Left cardiac atrium (tissue), 4 donors: ENCODE measurements at places on chromosomes 13 and 19. TPM values are rescaled to one million over a fixed set of nuclear protein-coding genes. Genes with fewer than 3 reads are reported as not detected.

DNA sequence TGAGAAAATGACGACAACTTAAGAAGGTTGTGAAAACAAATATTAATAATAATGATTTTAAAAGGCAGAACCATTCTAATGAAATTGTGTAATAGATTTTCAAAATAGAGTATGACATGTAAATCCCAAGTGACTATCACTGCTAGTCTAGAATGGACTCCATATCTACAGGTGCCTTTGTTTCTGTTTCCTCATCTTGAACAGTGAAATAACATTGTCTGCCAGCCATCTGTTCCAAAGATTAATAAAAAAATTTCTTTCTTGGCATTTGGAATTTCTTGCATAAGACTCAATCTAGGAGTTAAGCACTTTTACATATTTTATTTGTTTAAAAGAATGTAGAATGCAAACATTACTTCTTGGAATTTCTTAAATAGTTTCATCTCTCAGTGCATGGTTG, 520.1 kb upstream of the ARGLU1 start:
- no peak for DNase-seq

Gene ADGRL1
- total RNA-seq = 26.1 TPM

DNA sequence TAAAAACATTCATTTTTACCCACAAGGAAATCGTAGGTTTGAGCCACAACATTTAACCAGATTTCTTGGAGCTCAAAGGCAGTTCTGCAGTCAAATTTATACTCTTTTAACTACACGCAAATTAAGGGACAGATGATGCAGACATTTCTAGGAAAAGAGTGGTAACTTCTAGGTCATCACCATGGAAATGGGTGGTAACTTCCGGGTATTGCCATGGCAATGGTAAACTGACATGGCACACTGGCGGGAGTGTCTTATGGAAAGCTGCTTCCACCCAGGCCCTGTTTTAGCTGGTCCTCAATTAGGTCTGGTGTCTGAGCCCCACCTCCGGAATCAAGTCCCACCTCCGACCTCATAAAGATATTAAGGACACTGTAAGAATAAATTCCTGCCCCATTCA, 10.4 kb upstream of the LYPD5 start:
- no peak for DNase-seq

DNA sequence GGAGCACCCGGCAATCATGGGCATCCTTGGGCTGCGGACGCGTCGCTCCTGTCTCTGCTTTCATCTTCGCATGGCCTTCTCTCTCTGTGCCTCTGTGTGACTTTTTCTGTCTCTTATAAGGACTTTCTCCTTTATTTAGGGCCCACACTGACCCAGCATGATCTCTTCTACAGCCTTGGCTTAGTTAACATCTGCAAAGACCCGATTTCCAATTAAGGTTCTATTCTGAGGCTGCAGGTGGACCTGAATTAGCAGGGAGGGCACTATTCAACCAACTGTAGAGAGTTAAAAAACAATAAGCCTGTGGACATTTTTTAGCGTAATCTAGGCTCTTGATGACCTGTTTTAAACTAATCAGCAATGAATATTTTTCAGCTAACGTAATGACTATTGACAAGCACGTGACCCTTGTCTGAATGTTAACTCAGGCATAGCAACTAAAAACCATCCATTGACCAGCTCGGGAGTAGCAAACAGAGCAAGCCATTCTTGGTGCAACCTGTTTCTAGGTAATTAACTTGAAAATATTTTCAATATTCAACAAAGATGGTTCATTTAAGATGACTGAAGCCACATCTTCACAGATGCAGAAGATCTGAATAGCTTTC, 15.2 kb downstream of the F10 start:
- DNase-seq = peak; percentile 4

GRCh38 chr13:57311009-57311586, 144.1 kb downstream of the PRR20E start:
- DNase-seq = no peak

DNA sequence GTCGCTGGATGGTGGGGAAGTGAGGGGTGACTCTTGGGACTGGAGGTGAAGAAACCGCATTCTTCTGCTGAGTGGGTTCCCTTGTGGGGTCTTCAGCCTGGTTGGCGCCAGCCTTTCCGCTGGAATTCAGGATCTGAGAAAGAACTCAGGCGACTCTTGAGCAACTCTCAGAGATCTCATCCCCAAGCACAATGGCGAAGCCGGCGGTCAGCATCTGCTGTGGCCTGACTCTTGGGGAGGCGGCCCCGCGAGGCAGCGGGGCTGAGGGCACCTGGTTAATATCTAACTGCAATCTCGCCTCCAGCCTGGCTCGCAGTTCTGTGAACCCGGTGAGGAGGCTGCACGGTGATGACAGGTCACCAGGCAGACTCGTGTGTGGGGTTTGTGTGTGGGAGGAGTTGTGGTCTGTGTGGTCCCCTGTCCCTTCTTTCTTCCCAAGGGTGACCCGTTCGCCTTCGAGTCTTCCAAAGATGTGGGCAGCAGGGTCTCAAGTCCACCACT, 883 bp downstream of the ZNF441 start:
- peak; percentile 31 for DNase-seq

DNA sequence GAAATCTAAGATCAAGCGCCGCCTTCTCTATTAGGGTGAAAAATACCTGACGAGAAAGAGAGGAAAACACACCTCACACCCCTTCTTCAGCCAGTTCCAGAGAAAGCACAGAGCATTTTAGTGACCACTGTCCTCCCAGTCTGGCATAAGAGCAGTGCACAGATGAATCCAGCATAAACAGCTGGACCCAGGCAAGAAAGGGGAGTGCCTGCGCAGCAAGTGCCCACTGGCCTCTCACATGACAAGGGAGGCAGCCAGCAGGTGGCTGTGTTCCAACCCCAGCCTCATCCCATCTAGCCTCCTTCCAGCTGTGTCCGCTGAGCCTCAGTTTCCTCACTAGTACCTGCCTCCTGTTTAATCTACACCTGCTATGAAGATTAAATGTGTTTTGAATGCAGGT, 8.0 kb downstream of the MED26 start:
- no peak for DNase-seq

- DNase-seq = peak; percentile 60
Measured at GRCh38 chr13:49627831-49628652, at the start of gene ARL11. TSS of gene ARL11 (plus strand) at chr13:49628507. CDS start at chr13:49630448, 1,941 bp downstream.

- DNase-seq = no peak
Measured at GRCh38 chr13:99894840-99895443, 76.6 kb downstream of the ZIC5 start.

DNA sequence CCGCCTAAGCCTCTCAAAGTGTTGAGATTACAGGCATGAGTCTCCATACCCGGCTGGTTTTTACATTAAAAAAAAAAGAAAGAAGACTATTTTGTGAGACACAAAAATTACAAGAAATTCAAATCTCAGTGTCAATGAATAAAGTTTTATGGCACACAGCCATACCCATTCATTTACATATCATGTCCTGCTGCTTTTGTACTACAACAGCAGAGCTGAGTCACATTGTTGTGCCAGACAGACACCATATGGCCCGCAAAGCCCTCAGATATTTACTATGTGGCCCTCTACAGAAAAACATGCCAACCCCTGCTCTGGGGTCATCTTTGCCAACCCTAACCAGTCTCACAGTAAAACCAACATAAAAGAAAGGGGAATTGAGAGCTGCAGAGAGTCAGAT, 5.3 kb downstream of the SMIM7 start:
- DNase-seq = no peak

DNA sequence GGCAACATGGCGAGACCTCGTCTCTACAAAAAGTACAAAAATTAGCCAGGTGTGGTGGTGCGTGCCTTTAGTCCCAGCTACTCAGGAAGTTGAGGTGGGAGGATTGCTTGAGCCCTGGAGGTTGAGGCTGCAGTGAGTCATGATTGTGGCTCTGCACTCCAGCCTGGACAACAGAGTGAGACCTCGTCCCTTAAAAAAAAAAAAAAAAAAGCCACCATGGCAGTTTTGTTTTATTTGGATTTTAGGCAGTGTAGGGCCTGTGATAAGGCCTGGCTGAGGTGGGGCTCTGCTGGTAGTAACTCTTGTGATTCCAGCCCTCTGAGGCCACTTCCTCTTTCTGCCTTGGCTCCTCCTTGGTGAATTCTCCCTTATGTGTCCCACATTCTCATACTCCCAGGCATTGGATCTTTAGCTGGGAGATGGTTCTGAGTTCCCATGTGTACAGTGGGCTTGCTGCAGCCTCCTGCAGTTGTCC, 39.2 kb downstream of the GATAD2A start:
- no peak for DNase-seq

DNA sequence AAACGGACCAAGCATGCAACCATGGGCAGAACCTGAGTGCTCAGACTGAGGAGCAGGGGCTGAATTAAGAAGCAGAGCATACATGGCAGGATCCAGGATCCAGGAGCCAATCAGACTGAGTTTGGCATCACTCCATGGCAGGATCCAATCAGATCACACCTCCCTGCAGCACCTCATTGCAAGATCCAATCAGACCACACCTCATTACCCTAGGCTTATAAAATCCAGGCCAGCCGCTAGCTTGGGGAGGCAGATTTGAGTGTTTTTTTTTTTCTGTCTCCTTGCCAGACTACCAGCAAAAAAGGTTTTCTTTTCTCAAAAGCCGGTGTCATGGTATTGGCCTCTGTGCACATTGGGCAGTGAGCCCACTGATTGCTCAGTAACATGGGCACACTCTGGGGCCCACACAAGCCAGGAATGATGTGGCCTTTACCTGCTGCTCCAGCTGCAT, 127.9 kb upstream of the GJB6 start:
- DNase-seq = no peak

Gene VAV1
- 3.9 TPM for total RNA-seq

- DNase-seq = no peak
Measured at GRCh38 chr19:18450021-18450930, 12.3 kb upstream of the ISYNA1 start.
